Suprapubic skin (tissue), 4 donors: ENCODE measurements at places on chromosomes 4 and X. TPM values are rescaled to one million over a fixed set of nuclear protein-coding genes. Genes with fewer than 3 reads are reported as not detected.

DNA sequence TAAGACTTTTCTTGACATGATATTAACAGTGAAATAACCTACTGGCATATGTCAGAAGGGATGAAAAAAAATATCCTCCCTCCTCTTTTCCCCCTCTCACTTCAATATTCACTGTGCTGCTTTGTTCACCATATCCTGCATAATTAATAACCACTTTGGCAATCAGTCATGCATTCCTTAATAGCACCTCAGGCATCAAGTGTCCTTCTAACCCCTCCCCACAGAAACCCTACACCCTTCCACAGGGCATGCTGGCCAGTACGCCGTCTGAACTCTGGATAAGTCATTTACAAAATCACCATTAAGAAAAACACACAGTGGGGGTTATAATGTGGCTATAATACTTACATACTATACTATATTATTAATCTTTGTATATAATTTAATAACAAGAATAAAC lies 165.9 kb downstream of the PDGFC start:
- no peak for DNase-seq
- no peaks in the 10 kb centered on the region for H3K27me3 ChIP-seq
- H3K4me3 ChIP-seq, result no peak overlapping the region
- peaks cover 5% of the 10 kb centered on the region for H3K4me1 ChIP-seq
- H3K27ac ChIP-seq, result no peak overlapping the region
- no peaks in the 10 kb centered on the region for H3K36me3 ChIP-seq

DNA sequence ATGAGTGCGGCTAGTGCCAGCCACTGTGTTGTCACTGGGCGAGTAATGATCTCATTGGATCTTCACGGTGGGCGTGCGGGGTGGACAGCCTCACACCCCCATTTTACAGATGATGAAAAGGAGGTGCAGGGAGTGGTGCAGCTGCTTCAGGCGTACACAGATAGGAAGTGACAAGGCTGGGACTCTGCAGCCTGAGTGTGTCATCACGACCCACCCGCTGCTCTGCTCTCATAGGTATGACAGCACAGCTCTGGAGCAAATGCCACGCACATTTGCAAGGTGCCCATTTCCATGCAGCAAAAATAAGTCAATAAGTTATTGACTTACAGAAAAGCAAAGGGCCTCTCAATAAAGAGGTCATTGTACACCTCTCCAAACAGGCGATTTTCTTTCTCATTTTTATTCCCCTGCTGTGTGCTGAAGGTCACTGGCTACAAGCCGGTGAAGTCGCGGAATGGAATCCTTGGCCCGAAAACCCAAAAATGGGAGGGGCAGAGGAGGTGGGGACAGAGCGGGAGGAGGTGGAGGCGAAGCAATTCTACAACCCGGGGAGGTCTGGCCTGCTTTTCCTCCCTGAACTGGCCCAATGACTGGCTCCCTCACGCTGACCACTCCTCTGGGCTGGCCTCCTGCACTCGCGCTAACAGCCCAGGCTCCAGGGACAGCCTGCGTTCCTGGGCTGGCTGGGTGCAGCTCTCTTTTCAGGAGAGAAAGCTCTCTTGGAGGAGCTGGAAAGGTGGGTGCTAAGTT lies at the start of gene SOD3:
SOD3 (plus strand) TSS at position 658 of the 750 bp plus-strand sequence. CDS start 3,949 bp downstream, outside the sequence.
- no peaks in the 10 kb centered on the region for H3K36me3 ChIP-seq
- peak within 1 kb of the TSS; percentile 32 for H3K4me3 ChIP-seq
- peaks cover 31% of the 10 kb centered on the region for H3K4me1 ChIP-seq
- peaks cover 4% of the 10 kb centered on the region for H3K27me3 ChIP-seq
- DNase-seq, result peak; percentile 86

DNA sequence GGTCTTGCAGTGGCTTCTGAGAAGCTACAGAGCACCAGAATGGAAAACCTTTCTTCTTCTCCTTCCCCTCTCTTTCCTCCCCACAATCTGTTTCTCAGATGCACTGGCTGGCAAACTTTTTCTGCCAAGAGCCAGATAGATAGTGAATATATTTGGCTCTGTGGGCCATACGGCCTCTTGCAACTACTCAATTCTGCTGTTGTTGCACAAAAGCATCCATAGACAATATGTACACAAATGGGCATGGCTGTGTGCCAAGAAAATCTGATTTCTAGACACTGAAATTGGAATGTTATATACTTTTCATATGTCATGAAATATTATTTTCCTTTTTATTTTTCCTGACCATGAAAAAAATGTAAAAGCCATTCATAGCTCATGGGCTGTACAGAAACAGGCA lies 3.1 kb downstream of the PHEX start:
- no peak overlapping the region for H3K27ac ChIP-seq
- no peaks in the 10 kb centered on the region for H3K36me3 ChIP-seq
- no peak overlapping the region for H3K4me3 ChIP-seq
- no peak for DNase-seq
- no peaks in the 10 kb centered on the region for H3K27me3 ChIP-seq
- H3K4me1 ChIP-seq, result no peaks in the 10 kb centered on the region

DNA sequence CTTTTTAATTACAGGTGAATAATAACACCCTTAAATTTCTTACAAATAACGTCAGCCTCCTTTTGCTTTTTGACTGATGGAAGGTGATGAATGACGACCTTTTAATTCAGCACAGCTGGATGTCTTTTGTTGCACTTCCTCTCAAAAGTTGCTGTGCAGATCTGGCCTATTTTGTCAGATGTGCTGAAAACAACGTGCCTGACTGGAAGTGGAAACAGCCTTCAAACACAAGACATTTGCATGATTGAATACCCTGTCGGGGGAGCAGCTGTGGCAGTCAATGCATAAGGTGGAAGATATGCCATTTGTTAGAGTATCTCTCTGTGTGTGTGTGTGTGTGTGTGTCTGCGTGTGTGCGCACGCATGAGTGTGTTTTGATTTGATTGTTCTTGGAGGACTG lies 579.7 kb downstream of the SPRY1 start:
- H3K36me3 ChIP-seq, result no peaks in the 10 kb centered on the region
- H3K27ac ChIP-seq, result no peak overlapping the region
- no peak overlapping the region for H3K4me3 ChIP-seq
- DNase-seq, result no peak
- H3K4me1 ChIP-seq, result peaks cover 24% of the 10 kb centered on the region
- no peaks in the 10 kb centered on the region for H3K27me3 ChIP-seq

- no peak for DNase-seq
- no peaks in the 10 kb centered on the region for H3K27me3 ChIP-seq
- H3K4me1 ChIP-seq, result no peaks in the 10 kb centered on the region
- no peaks in the 10 kb centered on the region for H3K36me3 ChIP-seq
Observed at GRCh38 chrX:41250867-41251266, 83.1 kb upstream of the DDX3X start.

GRCh38 chr4:53931461-53931961 lies 132.9 kb downstream of the CHIC2 start:
- peaks cover 3% of the 10 kb centered on the region for H3K4me1 ChIP-seq
- no peaks in the 10 kb centered on the region for H3K27me3 ChIP-seq
- H3K36me3 ChIP-seq, result no peaks in the 10 kb centered on the region
- H3K4me3 ChIP-seq, result no peak overlapping the region

GRCh38 chrX:39721566-39722279 lies 376.0 kb downstream of the BCOR start:
- no peak overlapping the region for H3K27ac ChIP-seq
- H3K4me1 ChIP-seq, result peaks cover 7% of the 10 kb centered on the region
- H3K36me3 ChIP-seq, result no peaks in the 10 kb centered on the region
- DNase-seq, result no peak

GRCh38 chr4:150126201-150126863 lies 48.1 kb downstream of the DCLK2 start:
- H3K27ac ChIP-seq, result no peak overlapping the region
- H3K36me3 ChIP-seq, result no peaks in the 10 kb centered on the region
- no peaks in the 10 kb centered on the region for H3K4me1 ChIP-seq
- no peak for DNase-seq

DNA sequence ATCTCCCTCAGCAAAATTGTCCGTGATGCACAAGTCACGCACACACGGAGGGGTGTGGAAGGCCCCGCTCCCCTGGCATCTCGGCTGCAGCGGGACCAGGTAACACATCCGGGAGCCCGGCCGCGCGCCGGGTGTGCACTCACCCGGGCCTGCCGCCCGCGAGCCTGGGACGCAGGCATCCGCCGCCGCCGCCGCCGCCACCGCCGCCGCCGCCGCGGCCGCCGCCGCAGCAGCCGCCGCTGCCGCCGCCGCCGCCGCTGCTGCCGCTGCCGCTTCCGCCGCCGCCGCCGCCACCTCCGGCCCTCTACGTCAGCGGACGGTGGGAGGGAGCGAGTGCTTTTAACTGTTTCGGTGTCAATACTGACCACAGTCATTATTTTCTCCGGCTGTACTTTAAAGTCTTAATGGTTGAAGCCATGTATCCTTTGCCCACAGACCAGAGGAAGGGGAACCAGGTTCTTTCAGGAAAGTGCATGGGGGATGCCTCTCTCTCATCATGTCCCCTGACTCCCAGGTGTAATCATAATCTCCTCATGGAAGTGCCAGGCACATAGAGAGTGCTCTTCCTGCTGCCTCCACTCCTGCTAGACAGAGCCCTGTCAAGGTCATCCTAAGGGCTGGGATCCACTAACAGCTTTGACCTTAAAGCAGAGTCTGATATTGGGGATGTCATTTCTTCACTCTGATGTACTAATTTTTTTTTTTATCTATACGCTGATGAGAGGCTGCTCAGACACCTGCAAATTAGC lies 38.0 kb downstream of the MAGEE2 start:
- H3K27me3 ChIP-seq, result no peaks in the 10 kb centered on the region
- no peaks in the 10 kb centered on the region for H3K36me3 ChIP-seq
- DNase-seq, result no peak
- H3K4me3 ChIP-seq, result peak overlapping the region; percentile 49
- no peak overlapping the region for H3K27ac ChIP-seq
- peaks cover 7% of the 10 kb centered on the region for H3K4me1 ChIP-seq

DNA sequence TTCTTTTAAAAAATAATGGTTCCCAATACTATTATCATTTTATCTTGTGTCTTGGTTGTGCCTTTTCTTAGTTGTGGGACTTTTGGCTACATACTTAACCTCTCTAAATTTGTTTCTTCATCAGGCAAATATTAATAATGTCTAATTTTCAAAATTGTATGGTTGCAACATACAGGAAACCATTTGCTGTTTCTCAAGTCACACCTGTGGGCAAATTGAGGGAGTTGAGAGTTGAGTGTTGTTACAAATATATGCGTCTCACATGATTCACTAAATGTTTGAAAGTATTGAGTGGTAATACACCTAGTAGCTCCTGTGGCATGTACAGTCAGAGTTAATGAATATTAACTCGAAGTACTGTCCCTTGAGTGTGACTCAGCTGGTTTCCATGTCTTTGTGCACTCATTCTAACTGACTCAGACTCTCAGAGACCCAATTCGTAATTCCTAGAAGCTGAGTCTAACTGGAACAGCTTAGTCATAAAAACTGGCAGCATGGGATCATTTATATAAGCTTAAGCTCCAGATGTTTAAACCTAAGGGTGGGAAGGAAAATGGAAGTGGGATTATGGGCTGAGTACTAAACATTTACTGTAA lies 802.4 kb downstream of the TRIML1 start:
- no peaks in the 10 kb centered on the region for H3K4me1 ChIP-seq
- DNase-seq, result no peak
- H3K27me3 ChIP-seq, result no peaks in the 10 kb centered on the region

- DNase-seq, result no peak
- no peak overlapping the region for H3K27ac ChIP-seq
- peaks cover 8% of the 10 kb centered on the region for H3K36me3 ChIP-seq
- no peaks in the 10 kb centered on the region for H3K4me1 ChIP-seq
Observed at GRCh38 chrX:106955004-106955772, 35.0 kb downstream of the CLDN2 start.

GRCh38 chr4:117093571-117093970 lies 8.2 kb upstream of the TRAM1L1 start:
- no peak for DNase-seq
- H3K36me3 ChIP-seq, result no peaks in the 10 kb centered on the region
- H3K4me3 ChIP-seq, result no peak overlapping the region
- no peaks in the 10 kb centered on the region for H3K4me1 ChIP-seq
- no peak overlapping the region for H3K27ac ChIP-seq

- no peaks in the 10 kb centered on the region for H3K36me3 ChIP-seq
- no peak for DNase-seq
- H3K27ac ChIP-seq, result no peak overlapping the region
- no peaks in the 10 kb centered on the region for H3K27me3 ChIP-seq
Observed at GRCh38 chrX:142977128-142977914, 48.4 kb upstream of the SPANXN4 start.

DNA sequence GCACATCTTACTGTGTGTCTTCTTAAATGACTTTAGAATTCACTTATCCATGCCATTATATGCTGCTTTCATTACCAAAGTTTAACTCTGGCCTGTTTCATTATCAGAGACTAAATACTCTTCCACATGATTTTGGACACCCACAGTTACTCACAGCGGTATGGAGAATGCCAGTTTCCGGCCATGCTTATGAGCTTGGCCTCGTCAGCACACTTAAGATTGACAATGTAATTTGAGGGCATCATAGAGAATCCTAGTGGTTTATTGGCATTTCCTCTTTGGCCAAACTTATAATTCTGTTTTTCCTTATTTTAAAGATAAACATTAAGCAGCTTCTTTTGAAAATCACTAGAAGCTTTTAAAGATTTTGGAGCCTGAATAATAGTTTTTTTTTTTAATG lies 104.5 kb downstream of the IRF2 start:
- no peaks in the 10 kb centered on the region for H3K27me3 ChIP-seq
- H3K27ac ChIP-seq, result no peak overlapping the region
- H3K4me3 ChIP-seq, result no peak overlapping the region
- H3K4me1 ChIP-seq, result no peaks in the 10 kb centered on the region
- DNase-seq, result no peak
- H3K36me3 ChIP-seq, result no peaks in the 10 kb centered on the region

GRCh38 chrX:115392871-115393270 lies 103.4 kb downstream of the LUZP4 start:
- no peak overlapping the region for H3K27ac ChIP-seq
- H3K4me3 ChIP-seq, result no peak overlapping the region
- DNase-seq, result no peak
- H3K36me3 ChIP-seq, result no peaks in the 10 kb centered on the region
- no peaks in the 10 kb centered on the region for H3K4me1 ChIP-seq

DNA sequence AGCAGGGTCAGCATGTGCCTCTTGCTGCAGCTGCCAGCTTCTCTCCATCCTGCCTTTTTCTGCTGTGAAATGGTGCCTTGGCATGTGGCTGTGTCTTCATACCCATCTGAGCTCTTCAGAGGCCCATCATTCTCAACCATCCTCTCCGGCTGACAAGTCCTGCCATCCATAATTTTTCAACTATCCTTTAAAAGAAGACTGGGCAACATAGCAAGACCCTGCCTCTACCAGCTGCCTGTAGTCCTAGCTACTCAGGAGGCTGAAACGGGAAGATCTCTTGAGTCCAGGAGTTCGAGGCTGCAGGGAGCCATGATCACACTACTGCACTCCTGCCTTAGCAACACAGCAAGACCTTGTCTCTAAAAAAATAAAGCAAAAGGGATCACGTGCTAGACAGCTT lies 64.2 kb upstream of the TTC29 start:
- no peak overlapping the region for H3K27ac ChIP-seq
- no peaks in the 10 kb centered on the region for H3K36me3 ChIP-seq
- no peaks in the 10 kb centered on the region for H3K4me1 ChIP-seq
- H3K4me3 ChIP-seq, result no peak overlapping the region

The MAGEB2 gene
- total RNA-seq, result not detected

The MAP7D3 gene
- total RNA-seq, result 8.7 TPM

The PDE6B gene
- total RNA-seq, result 9.5 TPM

The CTAG1B gene
- total RNA-seq, result not detected

The HDX gene
- 0.19 TPM for total RNA-seq

The XAGE2 gene
- total RNA-seq, result not detected

The GYPE gene
- not detected for total RNA-seq

The TASL gene
- 0.64 TPM for total RNA-seq

The ART3 gene
- total RNA-seq, result 1.5 TPM

The GLOD5 gene
- total RNA-seq, result not detected

The F9 gene
- total RNA-seq, result not detected

The SYTL4 gene
- 3.3 TPM for total RNA-seq

The SHISA3 gene
- total RNA-seq, result not detected
